ENCODE measurements at places on chromosomes 2 and 18.

DNA sequence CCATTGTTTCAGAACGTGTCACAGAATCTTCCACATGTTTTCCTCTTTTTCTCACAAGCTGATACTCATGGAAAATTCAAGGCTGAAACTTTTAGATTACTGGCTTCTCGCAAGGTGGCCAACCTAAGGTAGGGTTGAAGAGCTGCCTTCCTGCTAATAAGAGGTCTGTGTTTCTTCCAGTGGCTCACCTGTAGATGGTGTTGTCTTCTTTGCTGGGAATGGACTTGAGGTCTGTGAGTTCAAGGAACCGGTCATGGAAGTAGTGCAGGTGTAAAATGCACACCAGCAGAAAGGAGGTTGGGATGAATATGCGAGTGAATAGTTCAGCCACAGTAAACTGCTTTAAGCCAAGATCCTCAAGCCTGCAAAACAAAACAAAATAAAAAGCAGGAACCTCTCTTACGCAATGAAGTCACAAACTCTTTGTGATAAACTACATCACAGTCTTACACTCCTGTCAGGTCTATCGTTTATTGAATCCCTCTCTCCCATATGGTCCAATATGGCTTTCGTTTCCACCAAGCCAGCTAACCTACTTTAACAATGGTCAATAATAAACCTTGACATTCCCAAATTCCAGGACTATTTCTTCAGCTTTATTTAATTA lies 258.9 kb downstream of the NAPG start:
- DNase-seq, result no peak

GRCh38 chr18:70030728-70031127 lies 83.1 kb upstream of the CD226 start:
- peak; percentile 16 for DNase-seq

DNA sequence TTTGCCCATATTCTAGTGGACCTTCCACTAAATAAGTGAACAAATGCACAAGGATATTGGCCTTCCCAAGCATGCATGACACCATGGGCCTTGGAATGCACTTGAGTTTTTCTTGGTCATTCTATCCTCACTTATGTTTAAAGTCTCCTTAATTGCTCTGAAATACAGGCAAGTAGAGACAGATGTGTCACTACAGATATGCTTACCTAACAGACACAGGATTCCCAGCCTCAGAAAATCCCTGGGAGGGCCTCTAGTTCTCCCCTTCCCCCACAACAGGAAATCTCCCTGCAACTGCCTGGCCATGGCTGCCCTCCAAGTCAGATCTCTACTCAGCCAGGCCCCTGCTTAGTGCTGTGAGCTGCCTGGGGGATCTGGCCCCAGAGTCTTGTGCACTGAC lies 445.2 kb downstream of the IRS1 start:
- DNase-seq, result no peak

- DNase-seq, result no peak
Observed at GRCh38 chr2:33358878-33359277, 117.6 kb upstream of the RASGRP3 start.

DNA sequence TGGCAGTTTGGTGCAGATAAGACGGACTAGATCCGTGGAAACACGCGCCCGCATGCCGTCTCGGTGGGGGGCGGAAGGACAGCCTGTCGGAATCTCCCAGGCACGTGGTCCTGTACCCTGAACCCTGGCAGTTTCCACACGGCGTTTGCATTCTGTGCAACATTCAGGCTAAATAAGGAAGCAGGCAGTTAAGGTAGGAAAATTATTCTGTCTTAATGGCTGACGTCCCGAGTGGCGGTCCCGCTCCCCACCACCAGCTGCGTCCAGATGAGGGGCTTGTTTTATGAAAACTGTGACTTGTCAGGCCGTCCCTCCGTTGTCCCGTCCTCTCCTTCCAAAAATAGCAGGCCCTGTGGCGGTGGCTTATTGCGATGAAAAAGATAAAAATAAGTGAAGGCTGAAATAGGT lies 120.2 kb downstream of the NFATC1 start:
- DNase-seq, result no peak

- DNase-seq, result no peak
Observed at GRCh38 chr18:58766946-58767345, 95.7 kb downstream of the MALT1 start.

- DNase-seq, result peak; percentile 49
Observed at GRCh38 chr2:30422444-30423040, 24.5 kb upstream of the LCLAT1 start.

- no peak for DNase-seq
Observed at GRCh38 chr2:211867845-211868451, 670.7 kb downstream of the ERBB4 start.

GRCh38 chr2:10471955-10472354 lies 23.8 kb upstream of the ODC1 start:
- no peak for DNase-seq

DNA sequence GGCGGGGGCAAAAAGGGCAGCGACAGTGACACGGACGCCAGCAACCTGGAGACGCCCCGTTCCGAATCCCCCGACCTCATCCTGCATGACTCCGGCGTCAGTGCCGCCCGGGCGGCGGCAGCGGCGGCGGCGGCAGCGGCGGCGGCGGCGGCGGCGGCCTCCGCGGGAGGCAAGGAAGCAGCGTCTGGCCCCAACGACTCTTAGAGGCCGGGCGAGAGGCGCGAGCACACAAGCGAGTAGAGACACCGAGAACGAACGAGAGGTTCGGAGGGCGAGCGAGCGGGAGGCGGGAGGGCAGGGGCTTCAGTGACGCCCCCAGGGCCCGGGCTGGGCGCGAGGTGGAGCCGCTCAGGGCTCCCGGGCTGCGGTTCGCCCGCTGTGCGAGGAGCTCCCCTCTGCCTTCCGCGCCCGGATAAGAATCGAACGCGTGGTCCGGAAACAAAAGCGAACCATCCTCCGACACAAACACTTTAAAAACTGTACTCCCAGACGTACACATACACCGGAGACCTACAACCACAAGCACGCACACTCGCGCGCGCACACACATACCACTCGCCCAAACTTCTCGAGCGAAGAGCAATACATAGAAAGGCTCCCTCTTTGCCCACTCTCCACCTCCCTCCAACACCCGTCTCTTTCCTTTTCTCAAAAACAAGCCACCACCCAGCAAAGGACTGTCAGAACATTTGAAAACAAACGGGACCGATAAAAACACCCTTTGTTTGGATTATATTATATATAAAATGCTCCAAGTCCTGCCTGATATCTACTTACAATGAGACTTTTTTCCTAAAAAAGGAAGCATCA lies 2.8 kb downstream of the SP9 start:
- peak; percentile 23 for DNase-seq

- no peak for DNase-seq
Observed at GRCh38 chr2:228590681-228591080, 409.2 kb upstream of the SPHKAP start.

GRCh38 chr2:22361571-22361970 lies 1023.4 kb upstream of the KLHL29 start:
- no peak for DNase-seq

- DNase-seq, result no peak
Observed at GRCh38 chr2:131009713-131010475, 83.4 kb downstream of the FAM168B start.

GRCh38 chr2:106160786-106161261 lies 33.3 kb downstream of the UXS1 start:
- DNase-seq, result no peak

GRCh38 chr2:60296219-60296955 lies 257.1 kb downstream of the BCL11A start:
- no peak for DNase-seq

- DNase-seq, result no peak
Observed at GRCh38 chr2:26455037-26455669, 22.8 kb downstream of the OTOF start.

GRCh38 chr18:3794537-3795348 lies 344.8 kb downstream of the TGIF1 start:
- DNase-seq, result no peak

DNA sequence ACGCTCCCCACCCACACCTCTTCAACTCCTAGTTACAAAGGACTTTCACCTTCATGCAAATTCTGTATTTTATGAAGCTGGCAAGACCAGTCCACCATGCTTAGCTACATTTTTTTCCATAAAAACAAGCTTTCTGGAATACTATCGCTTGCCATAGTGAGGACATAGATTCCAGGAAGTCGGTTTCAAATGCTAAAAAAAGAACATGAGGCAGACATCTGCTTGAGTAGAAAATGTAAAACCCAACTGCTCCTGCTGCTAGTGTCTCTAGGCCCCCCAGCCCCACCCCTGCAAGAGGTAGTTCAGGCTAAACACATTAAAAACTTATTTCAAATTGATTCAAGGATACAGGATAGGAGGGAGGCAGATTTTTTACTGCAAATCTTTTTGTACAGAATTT lies 148.9 kb downstream of the SMAD2 start:
- DNase-seq, result no peak

Measured in SK-MEL-5 (cell line).